ENCODE measurements at places on chromosomes 5 and 9.

GRCh38 chr9:84670138-84671041 is 861 bp downstream of the NTRK2 start:
- no peak for DNase-seq

- no peak for DNase-seq
Observed at GRCh38 chr5:149203921-149204441, 62.7 kb downstream of the ABLIM3 start.

GRCh38 chr9:71861618-71862017 is 49.4 kb downstream of the ABHD17B start:
- DNase-seq, result no peak

DNA sequence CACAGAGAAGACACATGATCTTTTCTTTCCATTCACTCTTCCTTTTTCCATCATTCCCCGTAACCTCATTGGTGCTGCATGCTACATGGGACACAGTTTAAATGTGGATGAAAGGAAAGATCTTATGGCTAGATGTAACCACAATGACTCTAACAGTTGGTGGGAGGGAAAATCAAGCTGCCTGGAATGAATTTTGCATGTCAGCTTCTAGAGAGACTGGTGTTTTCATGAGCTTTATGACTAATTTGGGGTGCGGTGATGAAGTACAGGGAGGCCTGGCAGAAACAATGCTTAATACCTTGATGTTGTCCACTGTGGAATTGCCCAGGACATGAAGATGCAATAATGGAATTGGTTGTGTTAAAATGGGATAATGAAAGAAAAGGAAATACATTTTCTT is 55.9 kb upstream of the MYO10 start:
- DNase-seq, result no peak

DNA sequence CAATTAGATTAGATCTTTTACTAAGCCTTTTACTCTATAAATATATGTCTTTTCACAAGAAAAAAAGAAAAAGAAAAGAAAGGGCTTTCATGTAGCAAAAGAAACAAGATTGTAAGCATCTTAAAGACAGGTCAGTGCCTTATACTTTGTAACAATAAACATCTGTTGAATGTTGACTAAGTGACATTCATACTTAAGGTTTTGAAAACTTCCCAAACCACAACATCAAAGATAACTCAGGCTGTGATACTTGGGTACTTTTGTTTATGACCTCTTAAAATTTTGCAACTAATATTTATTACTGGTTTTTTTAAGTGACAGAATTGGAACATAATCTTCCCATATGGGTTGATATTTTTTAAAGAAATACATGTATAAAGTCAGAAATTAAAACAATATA is 7.4 kb downstream of the GRAMD2B start:
- no peak for DNase-seq

- no peak for DNase-seq
Observed at GRCh38 chr5:168647083-168647482, 67.9 kb upstream of the PANK3 start.

- DNase-seq, result no peak
Observed at GRCh38 chr5:173333925-173334661, 5.9 kb upstream of the STC2 start.

DNA sequence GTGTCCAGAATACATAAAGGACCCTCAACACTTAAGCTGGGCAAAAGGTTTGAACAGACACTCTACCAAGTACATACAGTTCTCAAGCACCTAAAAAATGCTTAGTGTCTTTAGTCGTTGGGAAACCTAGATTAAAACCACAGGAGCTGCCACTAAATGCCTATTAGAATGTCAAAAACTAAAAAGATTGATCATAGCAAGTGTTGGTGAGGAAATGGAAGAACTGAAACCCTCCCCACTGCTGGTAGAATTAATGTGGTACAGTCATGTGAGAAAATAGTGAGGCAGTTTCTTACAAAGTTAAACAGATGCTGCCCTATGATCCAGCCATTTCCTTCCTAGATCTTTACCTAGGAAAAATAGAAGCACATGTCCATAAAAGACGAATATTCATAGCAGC is 40.6 kb downstream of the SFXN1 start:
- DNase-seq, result no peak

Measured in activated naive CD8-positive, alpha-beta T cell treated with anti-CD3 and anti-CD28 coated beads, Interleukin-2, amount 50 U/mL, for 24 hours (primary cell).